Stomach (tissue), 19 donors: ENCODE measurements at places on chromosomes 7 and 10. TPM values are rescaled to one million over a fixed set of nuclear protein-coding genes. Genes with fewer than 3 reads are reported as not detected.

CXCL12 gene
- 31.6 TPM for total RNA-seq

CRHR2 gene
- not detected for total RNA-seq

AKR1C1 gene
- 63.4 TPM for total RNA-seq

NEUROD6 gene
- not detected for total RNA-seq

PAX4 gene
- total RNA-seq = not detected

SPDYE1 gene
- total RNA-seq = not detected

CYP17A1 gene
- total RNA-seq = not detected

- no peak for DNase-seq
Observed at GRCh38 chr7:137895301-137896221, 48.8 kb upstream of the DGKI start.

GRCh38 chr7:146414937-146415336, 298.3 kb downstream of the CNTNAP2 start:
- DNase-seq = no peak

- DNase-seq = no peak
Observed at GRCh38 chr10:100715101-100715444, 30.3 kb upstream of the PAX2 start.

- peak; percentile 14 for DNase-seq
Observed at GRCh38 chr10:84632866-84633265, 304.5 kb downstream of the CCSER2 start.

DNA sequence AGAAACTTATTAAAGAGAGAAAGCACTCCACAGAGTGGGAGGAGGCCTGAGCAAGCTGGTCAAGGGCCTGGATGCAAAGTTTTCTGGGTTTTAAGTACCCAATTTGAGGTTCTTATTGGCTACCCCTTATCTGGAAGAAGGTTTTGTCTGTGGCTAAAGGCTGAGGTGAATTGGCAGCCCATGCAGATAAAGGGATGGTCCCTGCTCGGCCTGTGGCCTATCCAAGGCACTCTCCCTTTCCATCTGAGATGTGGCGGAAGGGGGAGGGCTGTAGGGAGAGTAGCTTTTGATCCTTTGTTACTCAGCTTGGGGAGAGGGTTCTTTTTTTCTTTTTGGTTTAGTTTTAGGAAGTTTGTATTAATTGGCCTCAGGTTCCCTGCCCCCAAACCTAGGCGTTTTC, 465.1 kb downstream of the ATRNL1 start:
- no peak for DNase-seq

DNA sequence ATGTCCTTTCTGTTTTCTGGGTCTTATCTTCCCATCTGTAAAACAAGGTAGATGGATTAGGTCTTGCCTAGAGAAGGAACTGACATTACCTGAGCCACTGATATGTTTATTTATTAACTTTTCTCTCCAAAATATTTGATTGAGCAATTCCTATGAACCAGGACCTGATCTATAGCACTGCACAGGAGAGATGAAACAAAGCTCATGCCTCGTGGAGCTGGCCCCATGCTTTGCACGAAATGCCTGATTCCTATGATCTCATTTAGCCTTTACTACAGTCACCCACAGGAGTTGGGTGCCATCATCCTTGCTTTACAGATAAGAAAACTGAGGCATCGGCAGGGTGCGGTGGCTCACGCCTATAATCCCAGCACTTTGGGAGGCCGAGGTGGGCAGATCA, 48.2 kb upstream of the ZMIZ1 start:
- DNase-seq = no peak

- DNase-seq = no peak
Observed at GRCh38 chr10:106929291-106929895, 235.1 kb downstream of the SORCS1 start.

GRCh38 chr7:47764746-47765145, 182.8 kb upstream of the TNS3 start:
- DNase-seq = no peak

DNA sequence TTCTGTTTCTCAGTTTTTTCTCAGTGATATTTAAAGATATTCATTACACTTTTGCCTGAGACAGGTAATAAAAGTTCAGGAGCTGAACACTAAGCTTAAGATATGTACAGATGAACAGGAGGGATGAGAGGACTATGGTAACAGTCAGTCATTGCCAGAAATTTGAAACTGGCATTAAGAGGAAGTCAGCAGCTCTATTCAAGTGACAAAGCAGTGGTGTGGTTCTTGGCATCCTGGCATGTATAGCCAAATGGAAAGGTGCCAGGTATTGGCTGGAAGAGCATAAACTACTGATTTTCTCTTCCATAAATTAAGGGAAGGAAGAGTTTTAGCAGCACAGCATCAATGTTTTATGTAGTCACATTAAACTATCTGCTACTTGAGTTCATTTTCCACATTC, 22.7 kb downstream of the HOXA1 start:
- DNase-seq = no peak

- DNase-seq = no peak
Observed at GRCh38 chr10:60144099-60144498, 237.7 kb upstream of the CCDC6 start.

DNA sequence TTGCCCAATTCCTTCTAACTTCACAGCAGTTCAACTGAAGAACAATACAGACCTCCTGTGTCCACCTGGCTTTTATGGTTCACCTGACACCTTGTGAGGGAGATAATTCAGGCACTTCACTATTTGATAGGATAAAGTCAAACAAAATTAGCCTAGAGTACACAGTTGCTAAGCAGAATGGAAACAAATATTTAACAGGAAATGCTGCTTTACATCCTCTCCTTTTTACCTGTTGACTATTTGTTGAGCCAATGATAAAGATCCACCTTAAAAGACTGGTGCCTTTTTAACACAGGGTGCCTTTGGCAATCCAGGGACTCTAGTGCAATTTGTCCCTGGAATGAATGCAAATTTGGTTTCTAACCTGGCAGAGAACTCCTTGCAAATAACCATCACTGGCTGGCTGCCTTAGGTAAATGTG, 39.8 kb downstream of the ITPRID1 start:
- DNase-seq = peak; percentile 15

- DNase-seq = no peak
Observed at GRCh38 chr10:74322141-74322540, 171.1 kb downstream of the ADK start.

- DNase-seq = peak; percentile 43
Observed at GRCh38 chr10:94315024-94315451, 47.7 kb downstream of the NOC3L start.

GRCh38 chr7:79610313-79610712, 156.8 kb upstream of the MAGI2 start:
- no peak for DNase-seq
